ENCODE measurements at places on chromosomes 1 and 21.

- DNase-seq: no peak
Observed at GRCh38 chr1:3858231-3858981, 1.1 kb downstream of the DFFB start.

GRCh38 chr1:1775327-1776226 lies 2.7 kb downstream of the NADK start:
- no peak for DNase-seq

DNA sequence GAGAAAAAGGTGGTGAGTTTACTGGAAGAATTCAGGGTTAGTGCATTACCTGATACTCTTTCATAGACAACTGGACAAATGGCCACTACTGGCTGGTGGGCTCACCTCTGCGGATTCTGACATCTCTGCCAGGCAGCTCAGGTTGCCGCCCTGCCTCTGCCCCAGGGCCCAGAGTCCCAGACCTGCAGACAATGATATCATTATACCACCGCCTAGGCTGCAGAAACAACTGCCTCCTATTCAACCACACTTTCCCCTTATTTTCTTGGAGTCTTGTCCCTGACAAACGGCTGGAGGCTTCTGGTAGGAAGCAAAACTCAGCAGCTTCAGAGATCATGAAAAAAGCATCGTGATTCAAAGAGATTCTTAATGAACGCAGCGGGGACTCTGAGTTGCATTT lies 37.0 kb downstream of the IRF2BP2 start:
- no peak for DNase-seq

- no peak for DNase-seq
Observed at GRCh38 chr1:165454091-165454610, 9.2 kb upstream of the RXRG start.

DNA sequence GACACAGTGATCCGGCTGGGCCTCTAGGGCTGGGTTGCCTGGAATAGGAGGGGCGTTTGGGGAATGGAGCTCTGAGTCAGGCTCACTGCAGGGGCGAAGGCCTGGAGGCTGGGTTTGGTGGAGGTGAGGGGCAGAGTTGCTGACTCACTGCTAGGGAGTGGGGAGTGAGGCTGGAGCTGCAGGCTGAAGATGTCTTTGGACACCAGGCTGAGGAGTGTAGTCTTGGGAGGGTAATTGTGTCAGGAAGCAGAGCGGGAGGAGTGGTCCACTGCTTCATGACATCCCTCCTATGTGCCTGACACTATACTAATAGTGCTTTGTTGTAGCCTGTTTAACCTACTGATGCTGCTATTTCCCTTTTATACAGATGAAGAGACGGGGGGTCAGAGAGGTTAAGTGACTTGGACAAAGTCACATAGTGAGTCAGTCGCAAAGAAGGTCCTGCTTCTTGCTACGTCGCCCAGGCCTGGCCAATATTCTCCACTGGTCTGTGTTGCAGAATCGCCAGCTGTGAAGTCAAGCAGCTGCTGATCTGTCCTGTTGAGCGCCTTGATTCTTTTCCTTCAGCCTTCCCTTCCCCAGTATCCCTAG lies 13.6 kb downstream of the ACTL8 start:
- DNase-seq: peak; percentile 85

DNA sequence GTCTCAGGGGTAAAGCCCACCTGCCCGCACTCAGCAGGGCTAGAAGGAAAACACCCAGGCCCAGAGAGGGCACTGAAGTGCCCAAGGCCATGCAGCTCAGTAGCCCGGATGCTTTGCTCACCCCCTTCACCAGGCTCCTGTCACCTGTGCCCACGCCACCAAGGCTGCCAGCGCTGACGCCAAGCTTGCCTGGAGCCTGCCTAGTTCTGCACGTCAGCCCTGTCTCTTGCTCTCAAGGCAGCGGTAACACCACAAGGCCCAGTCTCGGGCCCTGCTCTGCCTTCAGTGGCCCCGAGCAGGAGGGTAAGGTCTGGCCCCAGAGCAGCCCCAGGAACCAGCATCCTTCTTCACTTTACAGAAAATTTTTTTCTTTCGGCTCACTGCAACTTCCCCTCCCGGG lies 7.7 kb downstream of the TMEM63A start:
- DNase-seq: no peak

- DNase-seq: no peak
Observed at GRCh38 chr1:192554904-192555303, 20.7 kb upstream of the RGS1 start.

DNA sequence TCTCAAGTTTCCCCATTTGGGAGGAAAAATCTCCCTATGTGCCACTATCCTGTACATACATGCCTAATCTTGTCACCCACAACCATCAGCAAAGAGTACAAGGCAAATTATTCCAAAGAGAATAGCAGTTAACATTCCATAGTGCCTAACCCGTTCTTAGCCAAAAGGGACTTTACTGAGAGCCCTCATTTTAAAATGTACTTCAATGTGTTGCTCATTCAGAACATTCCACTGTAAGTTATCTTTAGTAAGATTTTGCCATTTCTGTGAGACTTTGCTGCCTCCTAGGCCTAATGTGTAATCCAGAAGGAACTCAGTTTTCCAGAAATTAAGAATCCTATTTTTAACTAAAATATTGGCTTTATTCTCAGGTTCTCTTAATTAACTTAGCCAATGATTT lies 11.3 kb upstream of the MRPL55 start:
- DNase-seq: no peak

GRCh38 chr1:232111611-232112010 lies 485.0 kb downstream of the DISC1 start:
- no peak for DNase-seq

GRCh38 chr1:71101839-71102376 lies 21.1 kb upstream of the ZRANB2 start:
- no peak for DNase-seq

- DNase-seq: no peak
Observed at GRCh38 chr1:167518331-167518700, at the start of gene CD247. Gene CD247, minus strand, starts transcription at chr1:167518529. Its CDS starts 64 bp downstream, at chr1:167518465.

DNA sequence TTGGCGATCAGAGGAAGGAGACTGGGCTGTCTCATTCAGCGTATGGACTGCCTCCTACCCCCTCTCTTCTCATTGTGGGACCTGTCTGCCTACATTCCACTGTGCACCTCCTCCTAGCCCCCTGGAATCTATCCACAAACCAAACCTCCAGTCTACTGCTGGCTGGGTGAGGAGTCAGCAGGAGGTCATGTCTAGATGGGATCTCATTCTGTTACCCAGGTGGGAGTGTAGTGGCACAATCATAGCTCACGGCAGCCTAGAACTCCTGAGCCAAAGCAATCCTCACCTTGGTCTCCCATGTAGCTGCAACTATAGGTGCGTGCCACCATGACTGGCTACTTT lies 18.0 kb upstream of the TTC22 start:
- no peak for DNase-seq

GRCh38 chr1:7437608-7438395 lies 333.3 kb upstream of the VAMP3 start:
- DNase-seq: no peak

GRCh38 chr1:84155517-84155916 lies 11.4 kb downstream of the PRKACB start:
- DNase-seq: no peak

DNA sequence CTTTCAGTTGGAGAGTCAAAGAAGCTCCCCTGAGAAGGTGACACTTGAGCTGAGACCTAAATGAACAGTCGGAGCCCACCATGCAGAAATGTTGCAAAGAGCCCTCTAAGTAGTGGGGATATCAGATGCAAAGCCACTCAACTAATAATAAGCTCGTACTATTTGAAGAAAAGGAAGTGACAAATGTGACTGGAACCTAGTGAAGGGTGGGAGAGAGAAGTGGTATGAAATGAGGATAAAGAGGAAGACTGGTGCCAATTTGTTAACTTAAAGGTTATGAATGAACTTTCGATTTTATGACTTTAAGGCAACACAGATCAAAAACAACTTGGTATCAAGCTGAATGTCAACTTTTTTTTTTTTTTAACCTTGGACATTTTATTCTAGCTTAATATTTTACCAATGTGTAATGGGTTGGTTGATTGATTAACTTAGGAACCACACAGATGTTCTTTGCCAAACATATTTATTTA lies 14.7 kb downstream of the LYPLAL1 start:
- DNase-seq: peak; percentile 17

DNA sequence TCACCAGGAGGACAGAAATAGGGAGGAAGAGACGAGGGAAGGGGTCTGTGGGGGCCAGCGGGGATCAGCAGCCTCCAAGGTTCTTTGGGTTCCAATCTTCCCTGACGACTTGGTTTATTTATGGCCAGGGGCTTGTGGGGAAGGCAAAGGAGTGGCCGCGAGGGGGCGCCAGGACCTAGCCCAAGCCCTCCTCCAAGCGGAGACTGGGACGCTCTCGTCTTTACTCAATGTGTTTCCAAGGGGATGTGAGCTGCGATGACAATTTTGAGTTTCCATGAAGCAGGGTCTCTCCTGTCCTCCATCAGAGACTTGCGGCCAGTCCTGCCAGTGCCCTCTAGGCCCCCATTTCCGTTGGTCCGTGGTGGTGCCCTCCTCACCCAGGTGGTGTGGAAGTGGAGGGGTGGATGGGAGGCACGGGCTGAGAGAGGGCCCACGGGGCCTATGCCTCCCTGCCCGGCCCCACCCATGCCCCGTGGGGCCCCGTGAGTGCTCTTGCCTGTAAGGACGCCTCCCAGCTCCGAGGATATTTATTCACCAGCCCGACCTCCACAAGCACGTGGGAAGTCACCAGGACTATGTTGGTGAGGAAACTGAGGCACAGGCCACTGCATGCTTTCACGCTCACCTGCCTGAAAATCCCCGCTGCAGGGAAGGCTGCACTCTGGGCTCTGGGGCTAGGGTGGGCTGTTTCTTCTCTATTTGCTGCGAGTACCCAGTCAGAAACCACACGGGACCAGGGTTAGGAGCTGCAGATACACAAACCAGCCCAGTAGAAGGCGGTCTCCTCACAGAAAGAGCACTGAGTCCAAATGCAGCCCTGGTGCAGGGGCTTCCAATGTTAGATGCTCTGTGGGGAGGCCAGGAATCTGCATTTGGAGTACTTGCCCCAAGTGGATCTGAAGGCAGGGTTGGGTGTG lies 26.5 kb downstream of the DMRTB1 start:
- DNase-seq: peak; percentile 64

DNA sequence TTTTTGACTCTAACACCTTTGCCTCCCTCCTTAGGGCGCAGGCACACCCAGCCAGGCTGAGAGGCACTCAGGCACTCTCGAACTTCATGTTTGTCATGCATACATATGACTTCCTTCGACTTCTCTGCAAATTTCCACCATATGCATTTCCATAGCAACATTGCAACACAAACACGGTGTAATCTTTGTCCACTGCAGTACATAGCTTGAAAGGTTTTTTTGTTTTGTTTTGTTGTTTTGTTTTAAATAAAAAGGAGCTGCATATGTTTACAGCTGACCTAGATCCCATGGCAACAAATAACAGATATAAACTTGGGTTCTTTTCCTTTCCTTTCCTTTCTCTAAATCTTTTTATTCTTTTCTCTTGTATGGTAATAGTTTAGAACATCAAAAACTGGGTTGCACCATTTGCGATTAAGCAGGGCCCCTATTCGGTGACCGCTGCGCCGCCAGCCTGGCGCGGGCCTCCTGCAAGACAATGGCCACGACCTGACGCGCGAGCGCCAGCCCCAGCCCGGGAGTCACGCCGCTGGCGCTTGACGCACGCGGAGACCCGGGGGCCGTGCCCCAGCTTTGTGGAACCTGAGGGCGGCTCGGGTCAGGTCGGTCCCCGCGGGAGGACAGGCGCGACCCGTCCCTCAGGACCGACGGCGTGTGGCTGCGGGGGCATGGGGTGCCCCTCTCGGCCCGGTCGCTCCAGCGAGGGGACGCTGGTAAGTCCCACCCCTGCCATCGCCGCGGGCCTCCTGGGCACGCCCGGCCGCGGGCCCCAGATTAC lies 35.2 kb downstream of the CCN1 start:
- no peak for DNase-seq

DNA sequence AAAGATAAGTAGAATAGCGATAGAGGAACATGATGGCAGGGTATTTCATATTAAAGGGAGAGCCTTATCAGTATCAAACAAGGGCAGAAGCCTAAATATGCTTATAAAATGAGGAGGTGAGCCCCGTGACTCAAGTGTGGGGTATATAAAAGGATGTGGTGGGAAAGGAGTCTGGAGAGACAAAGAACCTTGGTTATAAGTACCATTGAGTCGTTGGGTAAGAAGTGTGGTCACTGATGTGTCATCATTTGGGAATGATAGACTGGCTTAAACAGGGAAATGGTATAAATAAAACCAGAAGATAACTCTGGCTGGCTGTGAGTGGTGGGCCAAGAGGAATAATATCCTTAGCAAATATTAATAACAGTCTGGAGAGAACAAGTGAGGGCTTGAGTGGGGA lies 10.9 kb upstream of the CD5L start:
- DNase-seq: peak; percentile 49

- no peak for DNase-seq
Observed at GRCh38 chr1:43789604-43790550, 82.5 kb downstream of the ST3GAL3 start.

DNA sequence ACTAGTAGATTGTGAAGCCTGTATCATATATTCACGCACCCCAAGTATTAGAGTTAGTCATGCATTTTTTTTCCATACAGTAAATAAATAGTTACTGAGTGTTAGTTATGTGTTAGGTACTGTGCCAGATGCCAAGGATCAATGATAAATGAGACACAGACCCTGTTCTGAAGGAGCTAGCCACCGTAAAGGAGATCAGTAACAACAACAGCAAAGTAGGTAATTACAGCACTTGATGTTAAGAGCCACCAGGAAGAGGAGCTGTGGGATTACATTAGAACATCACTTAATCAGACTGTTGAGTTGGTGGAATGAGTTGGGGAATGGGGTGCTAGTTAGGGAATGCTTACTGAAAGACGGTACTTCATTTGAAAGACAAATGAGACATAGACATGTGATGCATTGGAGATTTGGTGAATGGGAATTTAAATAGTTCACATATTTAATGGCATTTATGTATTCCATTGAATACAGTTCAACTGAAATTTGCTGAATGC lies 21.0 kb downstream of the PRKAA2 start:
- DNase-seq: no peak

- DNase-seq: no peak
Observed at GRCh38 chr1:202858331-202858730, 30.6 kb downstream of the RABIF start.

GRCh38 chr1:16918371-16918770 lies 3.4 kb upstream of the CROCC start:
- no peak for DNase-seq

DNA sequence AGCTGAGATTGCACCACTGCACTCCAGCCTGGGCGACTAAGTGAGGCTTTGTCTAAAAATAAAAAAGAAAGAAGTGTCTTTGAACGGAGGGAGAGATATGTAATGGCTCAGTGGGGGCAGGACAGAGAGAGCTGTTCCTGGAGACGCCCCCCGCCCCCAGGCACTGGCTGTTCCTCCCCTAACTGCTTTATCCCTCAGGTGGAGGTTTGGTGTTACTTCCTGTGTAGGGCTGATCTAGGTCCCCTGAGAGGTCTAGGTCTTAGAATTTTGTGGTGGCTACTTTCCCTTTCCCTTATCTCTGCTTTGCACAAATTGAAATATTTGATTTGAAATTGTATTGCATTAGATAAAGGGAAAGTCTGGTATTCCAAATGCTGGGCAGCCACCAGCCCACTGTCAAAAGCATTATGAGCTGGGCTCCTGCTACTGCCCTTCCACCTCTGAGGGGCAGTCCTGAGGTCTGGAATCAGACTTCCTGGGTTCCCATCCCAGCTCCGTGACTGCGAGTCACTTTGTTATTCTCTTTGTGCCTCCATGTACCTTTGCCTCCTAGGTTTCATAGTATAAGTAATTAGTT lies 134.8 kb upstream of the KIF26B start:
- no peak for DNase-seq
